DND-41 (cell line): ENCODE measurements at places on chromosomes 1 and 21.

GRCh38 chr1:169745015-169745861 lies 11.4 kb upstream of the SELE start:
- no peak for DNase-seq
- H3K4me1 ChIP-seq, result no peaks in the 10 kb centered on the region
- H3K4me3 ChIP-seq, result no peak overlapping the region
- H3K27me3 ChIP-seq, result no peaks in the 10 kb centered on the region

- H3K4me3 ChIP-seq, result no peak overlapping the region
- H3K4me1 ChIP-seq, result peaks cover 11% of the 10 kb centered on the region
- no peaks in the 10 kb centered on the region for H3K27me3 ChIP-seq
- no peak overlapping the region for H3K27ac ChIP-seq
These were observed 56.3 kb downstream of the POU2F1 start for GRCh38 chr1:167276969-167277368.

DNA sequence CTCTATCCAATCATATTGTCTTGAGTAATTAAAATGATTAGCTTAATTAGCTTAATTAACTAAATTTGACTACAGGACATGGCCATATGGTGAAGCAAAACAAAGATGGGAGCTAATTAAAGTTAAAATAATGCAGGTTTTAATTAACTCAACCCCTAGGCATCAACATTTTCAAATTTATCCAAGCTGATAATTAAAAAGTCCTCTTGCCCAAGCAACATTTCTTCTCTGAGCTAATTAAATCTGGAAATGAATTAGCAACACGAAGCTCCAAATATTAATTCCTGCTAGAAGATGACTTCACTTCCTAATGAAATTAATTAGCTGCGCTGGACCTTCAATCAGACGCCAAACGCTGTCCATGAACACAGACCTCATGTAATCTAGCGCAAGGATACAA lies 27.9 kb downstream of the LMO4 start:
- no peak overlapping the region for H3K27ac ChIP-seq
- DNase-seq, result no peak
- H3K36me3 ChIP-seq, result no peaks in the 10 kb centered on the region
- no peaks in the 10 kb centered on the region for H3K4me1 ChIP-seq

DNA sequence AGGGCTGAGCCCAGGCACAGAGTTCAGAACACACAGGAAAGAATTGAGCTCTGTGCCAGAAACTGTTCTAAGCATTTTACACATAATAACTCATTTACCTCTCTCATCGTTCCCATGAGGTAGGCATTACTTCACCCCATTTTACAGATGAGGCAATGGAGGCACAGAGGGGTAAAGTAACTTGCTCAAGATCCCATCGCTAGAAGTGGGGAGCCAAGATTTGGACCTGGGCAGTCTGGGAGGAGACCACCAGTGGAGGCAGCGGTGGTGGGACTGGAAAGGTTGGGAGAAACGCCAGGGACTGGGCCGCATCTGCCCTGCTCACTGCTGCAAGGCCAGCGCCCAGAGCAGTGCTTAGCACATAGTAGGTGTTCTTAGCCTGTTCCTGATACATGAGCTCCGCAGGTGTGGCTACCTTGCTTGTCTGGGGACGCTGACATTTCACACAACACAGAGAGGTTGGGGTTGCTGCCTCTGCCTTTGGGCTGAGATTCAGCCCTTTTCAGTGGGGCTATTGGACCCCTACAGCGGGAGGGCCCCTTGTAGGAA lies 27.8 kb upstream of the EPS8L3 start:
- no peak overlapping the region for H3K4me3 ChIP-seq
- no peaks in the 10 kb centered on the region for H3K27me3 ChIP-seq
- H3K27ac ChIP-seq, result peak overlapping the region; percentile 82
- H3K36me3 ChIP-seq, result no peaks in the 10 kb centered on the region
